ENCODE measurements at places on chromosomes 7 and 10.
A peak's percentile ranks its signal among the peaks of the same experiment; 100 is the strongest.

- no peak for DNase-seq
Observed at GRCh38 chr10:75236178-75236825, 545 bp upstream of the COMTD1 start.

DNA sequence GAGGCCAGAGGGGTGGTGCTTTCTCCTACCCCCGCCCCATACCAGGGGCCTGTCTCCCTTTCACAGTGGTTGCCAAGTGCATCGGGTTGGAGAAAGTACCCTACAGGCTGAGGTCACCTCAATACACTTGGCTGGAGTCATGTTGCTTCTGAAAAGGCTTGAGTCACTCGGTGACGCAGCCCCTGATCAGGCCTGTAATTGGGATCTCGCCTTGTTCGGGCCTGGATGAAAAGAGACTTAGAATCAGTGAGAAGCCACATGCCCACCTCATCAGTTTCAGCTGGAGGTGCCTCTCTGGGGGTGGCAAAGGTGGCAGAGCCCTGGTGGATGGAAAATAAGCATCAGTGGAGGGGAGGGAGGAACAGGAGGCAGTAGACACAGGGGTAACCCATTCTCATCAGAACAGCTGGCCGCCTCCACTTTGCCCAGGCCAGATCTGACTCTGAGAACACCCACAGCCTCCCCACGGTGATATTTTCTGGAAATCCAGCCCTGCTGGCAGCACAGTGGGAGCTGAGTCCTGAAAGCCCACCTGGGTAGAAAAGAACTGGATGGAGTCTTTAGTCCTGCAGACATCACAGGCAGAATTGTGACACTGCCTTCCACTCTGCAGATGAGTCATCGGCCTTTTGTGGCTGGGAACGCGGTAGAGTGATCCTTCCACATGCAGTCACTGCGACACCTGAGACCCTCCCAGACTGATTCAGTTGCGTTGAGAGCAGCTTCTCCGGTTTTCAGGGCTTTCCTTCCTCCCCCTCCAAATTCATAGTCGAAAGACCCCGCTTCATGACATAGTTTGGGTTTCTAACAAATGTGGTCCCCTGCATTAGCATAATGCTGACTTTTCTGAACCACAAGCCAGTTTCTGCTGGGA is 108.0 kb downstream of the GRK5 start:
- peak; percentile 73 for DNase-seq

GRCh38 chr7:90595801-90596670 is at the start of gene CDK14:
CDK14 (plus strand) TSS chr7:90596321; CDS start chr7:90596628, 307 bp downstream.
- DNase-seq = no peak

- DNase-seq = peak; percentile 65
Observed at GRCh38 chr10:120942806-120943413, 91.7 kb downstream of the WDR11 start.

DNA sequence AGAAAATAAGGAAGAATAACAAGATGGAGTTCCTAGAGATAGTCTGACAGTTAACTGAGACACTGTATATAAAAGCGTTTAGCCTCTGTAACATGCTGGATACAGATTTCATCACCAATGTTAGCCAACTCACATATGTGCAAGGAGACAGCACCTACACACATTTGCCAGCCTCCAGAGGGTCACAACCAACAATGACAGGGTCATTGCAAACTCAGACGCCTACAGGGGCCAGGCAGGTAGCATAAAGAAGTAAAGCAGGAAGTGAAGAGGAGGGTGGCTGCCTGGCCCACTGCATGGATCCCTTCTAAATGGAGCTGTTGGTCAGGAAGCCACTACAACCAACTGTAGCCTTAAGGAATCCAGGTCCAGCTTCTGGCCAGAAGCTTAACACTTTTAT is 50.4 kb downstream of the NRAP start:
- no peak for DNase-seq

- DNase-seq = no peak
Observed at GRCh38 chr7:110800984-110801383, 289.9 kb upstream of the LRRN3 start.

GRCh38 chr10:13706604-13707003 is 119.8 kb downstream of the PRPF18 start:
- no peak for DNase-seq

DNA sequence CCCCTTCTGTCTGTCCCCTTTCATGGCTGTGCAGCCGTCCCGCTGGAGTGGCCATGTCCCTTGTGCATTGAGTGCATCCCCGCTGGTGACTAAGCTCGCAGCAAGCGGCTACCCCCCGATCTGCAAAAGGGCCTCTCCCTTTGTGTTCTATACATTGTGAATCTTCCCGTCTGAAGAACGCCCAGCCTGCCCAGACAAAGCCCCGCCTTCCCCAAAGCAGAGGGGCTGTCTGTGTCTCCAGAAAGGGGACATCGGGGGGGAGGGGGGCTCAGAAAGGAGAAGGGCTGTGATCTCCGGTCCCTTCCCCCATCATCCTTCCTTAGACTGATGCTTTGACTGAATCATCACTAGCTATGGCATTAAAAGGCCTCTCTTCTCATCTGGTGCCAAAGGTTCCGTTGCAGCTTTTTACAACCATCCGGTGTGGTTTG is 11.9 kb downstream of the NPTX2 start:
- no peak for DNase-seq

GRCh38 chr10:54799506-54799905 is 1.5 kb downstream of the PCDH15 start:
- no peak for DNase-seq

GRCh38 chr10:61983255-61983654 is 81.8 kb downstream of the ARID5B start:
- no peak for DNase-seq

- DNase-seq = no peak
Observed at GRCh38 chr10:97047083-97047736, 138.5 kb downstream of the SLIT1 start.

- DNase-seq = no peak
Observed at GRCh38 chr7:106248600-106248999, 36.2 kb downstream of the NAMPT start.

GRCh38 chr7:26950889-26951288 is 86.5 kb upstream of the SKAP2 start:
- DNase-seq = no peak

- no peak for DNase-seq
Observed at GRCh38 chr7:71429083-71429482, 297.1 kb downstream of the GALNT17 start.

DNA sequence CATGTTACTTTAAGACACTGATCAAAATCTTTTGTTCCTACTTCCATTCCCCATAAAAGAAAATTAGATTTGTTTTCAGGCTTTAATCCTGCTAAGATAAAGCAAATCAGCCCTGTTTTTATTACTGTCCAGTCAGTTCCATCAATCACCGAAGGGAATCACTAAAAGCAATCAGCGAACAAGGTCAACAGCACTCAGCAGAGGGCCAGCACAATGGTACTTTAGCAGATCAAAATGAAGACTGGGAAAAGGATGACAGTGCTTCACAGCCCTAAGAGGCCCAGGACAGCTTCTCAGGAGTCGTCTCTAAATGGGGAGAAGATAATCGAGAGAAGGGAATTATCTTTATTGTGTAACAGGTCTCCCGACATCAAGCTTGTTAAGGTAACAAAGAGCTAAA is 32.7 kb downstream of the SEM1 start:
- DNase-seq = no peak

DNA sequence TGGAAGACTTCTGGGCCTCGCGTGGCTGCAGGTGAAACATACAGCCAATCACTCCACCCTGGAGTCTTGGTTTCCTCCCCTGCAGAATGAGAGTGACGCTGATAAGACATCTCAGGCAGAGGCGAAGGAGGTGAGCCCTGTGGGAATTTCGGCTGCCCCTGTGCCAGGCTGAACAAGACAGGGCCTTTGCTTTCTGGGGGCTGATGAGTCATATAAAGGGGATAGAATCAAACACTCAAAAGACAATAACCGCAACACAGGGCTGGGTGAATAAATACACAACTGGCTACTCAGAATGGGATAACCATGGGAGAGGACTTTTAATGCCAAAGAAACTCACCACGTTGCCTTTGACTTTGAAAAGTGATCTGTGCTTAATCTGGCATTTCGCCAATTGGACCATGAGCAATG is 143.8 kb downstream of the KCNMA1 start:
- DNase-seq = no peak

GRCh38 chr7:155231241-155231800 is 66.4 kb upstream of the INSIG1 start:
- no peak for DNase-seq

GRCh38 chr10:79404690-79405131 is 40.7 kb downstream of the ZCCHC24 start:
- DNase-seq = no peak

GRCh38 chr7:8277394-8277982 is 15.5 kb upstream of the ICA1 start:
- DNase-seq = no peak

- no peak for DNase-seq
Observed at GRCh38 chr7:157436763-157437480, 100.1 kb downstream of the DNAJB6 start.

DNA sequence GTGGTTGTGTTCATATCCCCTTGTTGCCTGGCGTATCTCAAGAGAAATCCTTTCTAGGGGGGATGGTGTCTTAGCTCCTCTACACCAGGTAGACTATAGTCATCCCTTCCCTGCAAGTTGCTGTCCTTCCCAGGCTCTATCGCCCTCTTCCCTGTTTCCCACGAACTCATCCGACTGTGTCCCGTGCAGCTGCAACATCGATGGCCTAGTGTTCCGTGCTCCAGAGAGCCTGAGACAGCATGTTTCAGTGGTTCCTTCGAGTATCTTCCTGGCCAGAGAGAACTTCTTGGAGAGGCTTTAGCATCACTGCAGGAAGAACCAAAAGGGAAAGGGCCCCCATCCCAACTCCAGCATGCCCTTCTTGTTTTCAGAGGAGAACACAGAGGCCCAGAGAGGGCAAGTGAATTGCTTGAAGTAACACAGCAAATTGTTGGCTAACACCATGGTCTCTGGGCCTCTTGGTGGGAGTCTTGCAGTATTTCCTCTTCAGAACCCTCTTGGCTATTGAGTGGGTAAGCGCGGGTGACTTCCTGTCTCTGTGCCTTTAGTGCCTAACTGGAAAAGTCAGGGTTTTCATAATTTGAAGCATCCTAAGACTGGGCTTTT is 162.9 kb downstream of the RGS10 start:
- no peak for DNase-seq

DNA sequence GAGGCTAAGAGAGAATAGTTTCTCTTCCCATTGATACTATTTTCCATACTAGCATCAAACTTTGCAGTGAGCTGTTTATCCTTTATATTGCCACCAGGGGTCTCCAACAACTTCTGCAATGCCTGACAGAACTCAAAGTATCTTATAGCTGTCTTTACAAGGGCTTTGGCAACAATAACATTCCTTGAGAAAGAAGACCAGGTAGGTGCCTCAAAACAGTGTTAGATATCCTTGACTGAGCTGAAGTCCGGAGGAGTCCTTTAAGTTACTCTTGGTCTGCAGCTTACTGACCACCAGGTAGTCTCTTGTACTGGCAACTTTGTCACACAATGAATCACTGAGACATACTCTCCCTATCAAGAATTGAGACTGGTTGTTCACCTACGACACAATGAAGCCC is 30.0 kb upstream of the TES start:
- DNase-seq = peak; percentile 27

- DNase-seq = no peak
Observed at GRCh38 chr7:25068502-25069213, 56.4 kb downstream of the CYCS start.

DNA sequence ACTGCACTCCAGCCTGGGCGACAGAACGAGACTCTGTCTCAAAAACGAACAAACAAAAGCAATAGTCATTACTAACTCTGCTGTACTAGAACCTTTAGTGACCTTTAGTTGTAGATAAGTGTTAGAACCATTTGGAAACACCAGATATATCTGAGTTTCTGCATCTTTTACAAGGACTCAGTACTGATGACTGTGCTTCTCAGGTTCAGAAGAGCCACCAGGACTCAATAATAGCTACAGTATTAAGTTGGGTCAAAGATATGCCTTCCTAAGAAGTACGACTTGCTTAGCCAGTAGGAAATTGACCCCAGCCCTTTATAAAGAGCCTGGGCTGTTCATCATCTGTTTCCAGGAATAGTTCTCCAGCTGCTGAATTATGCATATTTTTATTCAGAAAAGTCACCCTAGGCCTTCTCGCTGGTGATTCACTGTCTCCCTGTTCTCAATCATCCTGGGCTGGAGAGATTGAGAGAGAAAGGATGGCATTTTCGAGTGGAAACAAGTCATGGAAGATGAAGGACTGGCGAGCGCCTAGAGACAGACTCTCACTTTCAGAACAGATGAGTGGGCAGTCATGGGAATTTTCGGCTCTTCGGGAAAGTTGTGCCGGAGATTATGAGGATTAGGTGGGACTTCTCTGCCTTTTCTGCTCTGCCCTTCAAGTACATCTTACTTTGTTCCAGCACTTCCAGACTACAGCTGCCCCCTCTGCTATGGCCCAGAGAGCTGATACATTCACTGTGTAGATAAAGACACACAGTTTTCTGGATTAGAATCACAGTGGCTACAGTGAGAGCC is 316.1 kb downstream of the CCDC3 start:
- no peak for DNase-seq

DNA sequence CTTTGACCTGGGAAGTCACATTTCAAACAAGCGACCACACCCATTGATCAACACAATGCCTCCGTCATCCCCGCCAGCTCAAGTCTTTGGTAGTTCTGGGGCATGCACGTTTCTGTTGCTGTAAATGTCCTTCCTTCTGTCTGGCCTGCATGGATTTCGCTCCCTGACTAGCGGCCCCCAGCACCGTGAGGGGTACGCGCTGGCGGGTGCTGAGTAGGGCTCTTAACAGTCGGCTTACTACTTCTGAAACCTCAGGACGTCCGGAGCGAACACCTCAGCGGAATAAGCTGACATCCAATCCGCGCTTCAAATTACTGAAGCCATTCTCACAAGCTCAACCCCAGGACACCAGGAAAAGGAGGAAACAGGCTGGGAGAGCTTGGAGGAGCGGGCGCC is 505 bp downstream of the NUDCD3 start:
- no peak for DNase-seq

- DNase-seq = no peak
Observed at GRCh38 chr7:46071076-46071475, 150.0 kb upstream of the IGFBP3 start.

- DNase-seq = no peak
Observed at GRCh38 chr10:85621562-85621961, 745.0 kb downstream of the GRID1 start.

DNA sequence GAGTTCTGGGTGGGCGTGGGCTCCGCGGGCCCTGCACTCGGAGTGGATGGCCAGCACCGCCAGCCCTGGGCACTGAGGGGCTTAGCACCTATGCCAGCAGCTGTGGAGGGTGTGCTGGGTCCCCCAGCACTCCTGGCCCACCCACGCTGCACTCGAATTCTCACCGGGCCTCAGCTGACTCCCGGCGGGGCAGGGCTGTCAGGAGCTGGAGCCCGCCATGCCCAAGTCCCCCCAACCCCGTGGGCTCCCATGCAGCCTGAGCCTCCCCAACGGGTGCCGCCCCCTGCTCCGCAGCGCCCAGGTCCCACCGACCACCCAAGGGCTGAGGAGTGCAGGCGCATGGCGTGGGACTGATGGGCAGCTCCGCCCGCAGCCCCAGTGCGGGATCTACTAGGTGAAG is 93.1 kb downstream of the SLC25A13 start:
- no peak for DNase-seq

Data from activated CD4-positive, alpha-beta T cell treated with anti-CD3 and anti-CD28 coated beads for 4 hours (primary cell).